ENCODE measurements at places on chromosomes 3 and 15.

DNA sequence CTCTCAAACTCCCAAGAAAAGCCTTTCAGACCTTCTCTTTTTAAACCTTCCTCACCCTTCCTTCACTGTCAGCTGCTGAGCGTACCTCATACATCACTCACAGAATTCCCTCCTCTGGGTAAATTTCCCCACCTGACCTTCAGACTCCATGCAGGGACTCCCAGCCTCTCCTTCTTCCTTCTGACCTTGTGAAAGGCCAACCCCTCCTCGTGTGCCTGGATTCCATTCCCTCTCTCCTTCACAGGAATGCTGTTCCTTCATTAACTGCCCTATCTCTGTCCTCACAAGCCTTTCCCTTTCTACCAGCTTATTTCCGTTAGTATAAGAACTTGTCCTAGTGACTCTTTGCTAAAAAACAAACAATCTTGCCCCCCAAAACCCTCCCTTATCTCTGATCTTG lies 69.7 kb upstream of the MME start:
- DNase-seq, result no peak

GRCh38 chr15:42549032-42549491 lies 424 bp downstream of the HAUS2 start:
- no peak for DNase-seq

GRCh38 chr3:72953325-72953956 lies 43.2 kb upstream of the PPP4R2 start:
- DNase-seq, result no peak

- peak; percentile 92 for DNase-seq
These were observed 9.7 kb downstream of the NTRK3 start for GRCh38 chr15:88246666-88247446.

DNA sequence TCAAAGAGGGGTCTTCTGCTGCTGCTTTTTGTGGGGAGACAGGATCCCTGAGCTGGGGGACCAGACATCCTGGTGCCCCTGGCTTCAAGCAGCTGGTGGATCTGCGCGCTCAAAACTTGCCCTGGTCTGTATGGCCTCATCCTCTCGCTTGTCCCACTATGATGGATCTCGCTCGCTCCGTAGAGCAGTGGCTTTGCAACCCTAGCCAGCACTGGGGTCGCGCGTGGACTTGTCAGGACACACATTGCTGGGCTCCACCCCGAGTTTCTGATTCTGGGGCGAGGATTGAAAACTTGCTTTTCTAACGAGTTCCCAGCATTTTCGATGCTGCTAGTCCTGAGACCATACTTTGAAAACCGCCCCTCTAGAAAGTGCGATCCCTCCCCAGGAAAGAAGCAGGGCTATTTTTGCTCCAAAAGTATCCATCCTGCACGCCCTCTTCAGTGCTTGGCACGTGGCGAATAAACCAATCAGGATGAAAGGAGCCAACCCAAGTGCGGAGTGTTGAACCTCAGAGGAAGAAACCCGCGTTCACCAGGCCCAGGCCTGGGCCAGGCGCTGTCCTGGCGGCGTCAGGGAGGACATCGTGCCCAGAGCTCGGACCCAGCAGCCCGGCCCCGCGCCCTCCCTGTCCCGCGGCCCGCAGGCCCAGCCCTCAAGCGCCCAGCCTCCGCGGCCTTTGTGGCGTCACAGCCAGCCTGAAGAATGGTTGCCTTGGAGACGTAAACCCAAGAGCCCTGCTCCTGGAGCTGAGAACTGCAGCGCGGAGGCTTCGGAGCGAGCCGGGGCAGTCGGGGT lies at the start of gene CFAP100:
TSS of gene CFAP100 (plus strand) at position 731 of the 798 bp plus-strand sequence. CDS start 1,092 bp downstream, outside the sequence.
- peak; percentile 91 for DNase-seq

GRCh38 chr3:72698154-72698917 lies 149.9 kb downstream of the SHQ1 start:
- DNase-seq, result no peak

- DNase-seq, result no peak
These were observed 483.2 kb downstream of the RBMS3 start for GRCh38 chr3:29764041-29764440.

DNA sequence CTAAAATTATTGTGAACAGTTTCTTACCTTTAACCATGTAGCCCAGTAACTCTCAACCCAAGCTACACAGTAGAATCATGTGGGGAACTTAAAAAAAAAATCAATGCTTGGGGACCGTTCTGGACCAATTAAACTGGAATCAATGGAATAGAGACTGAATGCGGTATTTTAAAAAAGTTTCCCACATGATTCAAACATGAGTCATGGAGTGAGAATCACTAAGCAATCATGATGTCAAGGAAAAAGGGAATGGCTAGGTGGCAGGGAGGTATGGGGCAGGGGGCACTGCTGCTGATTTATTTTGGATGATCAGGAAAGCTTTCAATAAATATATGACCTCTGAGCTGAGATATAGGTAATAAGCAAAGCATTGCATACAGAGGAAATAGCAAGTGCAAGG lies 250.5 kb upstream of the RORA start:
- no peak for DNase-seq

DNA sequence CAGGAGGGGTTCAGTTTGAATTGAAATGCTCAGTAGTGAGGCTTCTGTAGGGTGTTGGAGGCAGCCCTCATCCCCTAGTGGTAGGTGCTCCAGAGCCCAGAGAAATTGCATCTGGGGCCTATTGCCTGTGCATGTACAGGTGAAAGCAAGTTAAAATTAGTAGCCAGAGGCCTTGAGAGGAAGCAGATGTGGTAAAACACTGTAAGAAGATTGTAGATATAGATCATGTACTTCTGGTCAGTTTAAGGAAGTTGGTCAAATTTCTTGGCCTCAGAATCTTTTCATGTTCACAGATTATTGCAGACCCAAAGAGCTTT lies 34.6 kb downstream of the IGSF10 start:
- DNase-seq, result no peak

- no peak for DNase-seq
These were observed 19.7 kb upstream of the PTPRG start for GRCh38 chr3:61541694-61542093.

- DNase-seq, result no peak
These were observed 631.3 kb downstream of the FOXP1 start for GRCh38 chr3:70952033-70952747.

DNA sequence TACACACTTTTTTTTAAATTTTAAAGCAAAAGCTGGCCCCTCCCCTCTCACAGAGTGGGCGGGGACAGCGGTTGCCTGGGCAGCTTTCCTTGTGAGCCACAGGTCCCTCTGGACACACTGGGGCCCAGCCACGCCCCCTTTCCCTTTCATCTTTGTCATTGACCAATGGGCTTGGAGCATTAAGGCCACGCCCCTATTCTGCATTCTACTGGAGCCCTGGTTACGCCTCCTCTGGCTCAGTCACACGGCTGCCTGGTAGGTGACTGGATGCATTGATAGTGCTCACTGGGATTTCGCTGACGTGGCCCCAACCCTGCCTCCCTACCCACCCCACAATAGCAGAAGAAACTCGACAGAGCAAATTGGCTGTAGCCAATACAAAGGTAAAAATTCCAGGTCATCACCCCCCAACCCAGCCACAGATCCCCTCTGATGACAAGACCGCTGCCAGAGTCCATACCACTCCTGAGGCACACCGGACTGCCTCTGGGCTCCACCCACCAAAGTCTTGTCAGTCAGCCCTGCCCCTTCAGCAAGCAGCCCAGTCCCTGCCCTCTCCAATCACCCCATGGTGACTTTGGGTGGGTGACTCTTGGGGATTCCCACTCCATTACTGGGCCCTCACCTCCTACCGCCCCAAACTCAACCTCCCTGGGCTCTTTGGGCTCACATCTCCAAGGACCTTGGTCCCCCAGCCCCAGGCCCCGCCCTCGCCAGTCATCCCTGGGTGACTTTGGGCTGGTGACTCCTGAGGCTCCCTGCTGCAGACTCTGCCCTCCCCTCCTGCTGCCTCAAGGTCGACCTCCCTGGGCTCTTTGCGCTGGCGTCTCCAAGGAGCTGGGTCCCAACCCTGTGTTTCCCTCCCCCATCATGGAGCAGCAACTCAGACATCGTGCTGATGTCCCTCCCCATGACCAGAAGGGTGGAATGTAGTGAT lies 112.2 kb upstream of the FAN1 start:
- no peak for DNase-seq

DNA sequence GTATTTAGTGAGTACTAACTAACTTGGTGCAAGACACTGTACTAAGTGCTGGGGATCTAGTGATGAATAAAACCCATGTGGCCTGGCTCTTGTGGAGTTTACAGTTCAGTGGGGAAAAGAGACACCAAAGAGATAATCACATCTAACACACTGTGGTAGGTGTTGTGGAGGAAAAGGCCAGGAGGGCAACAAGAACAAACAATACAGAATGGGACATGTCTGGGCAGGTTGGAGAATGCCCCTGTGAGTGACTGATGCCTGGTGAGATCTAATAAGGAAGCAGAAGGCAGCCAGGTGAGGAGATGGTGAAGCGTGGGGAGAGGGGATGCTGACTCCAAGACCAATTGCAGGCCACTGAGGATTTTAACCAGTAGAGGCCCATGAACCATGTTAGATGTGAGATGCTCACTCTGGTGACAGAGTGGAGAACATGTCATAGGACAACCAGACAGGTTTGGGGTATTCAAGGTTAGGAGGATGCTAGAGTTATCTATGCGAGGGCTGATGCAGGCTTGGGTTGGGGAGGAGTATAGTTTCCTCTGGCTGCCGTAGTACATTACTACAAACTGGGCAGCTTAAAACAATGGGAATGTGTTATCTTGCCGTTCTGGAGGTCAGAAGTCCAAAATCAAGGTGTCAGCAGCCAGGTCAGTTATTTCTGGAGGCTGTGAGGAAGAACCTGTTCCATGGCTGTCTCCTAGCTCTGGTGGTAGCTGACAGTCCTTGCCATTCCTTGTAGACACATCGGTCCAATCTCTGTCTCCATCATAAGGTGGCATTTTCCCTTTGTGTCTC lies 81.4 kb downstream of the ARNT2 start:
- DNase-seq, result no peak

DNA sequence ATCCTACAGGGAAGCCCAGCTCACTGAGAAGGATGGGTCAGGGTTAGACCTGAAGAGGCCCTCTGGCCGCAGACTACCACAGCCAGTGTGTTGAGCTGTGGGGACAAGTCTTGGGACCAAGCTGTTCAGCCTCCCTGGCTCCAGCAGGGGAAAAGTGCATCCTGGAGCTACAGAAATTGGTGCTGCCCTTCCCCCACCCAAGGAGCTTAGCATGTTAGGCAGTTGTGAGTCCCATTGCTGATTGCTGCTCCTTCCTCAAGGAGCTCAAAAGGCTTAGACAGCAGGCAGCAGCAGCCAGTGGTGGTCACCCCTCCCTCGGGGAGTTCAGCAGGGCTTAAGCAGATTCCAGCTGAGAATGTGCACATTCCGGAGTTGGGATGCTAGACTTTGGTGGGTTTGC lies 165.6 kb downstream of the ATP8B4 start:
- DNase-seq, result peak; percentile 50

- DNase-seq, result peak; percentile 39
These were observed 256.1 kb upstream of the TLE3 start for GRCh38 chr15:70353606-70354345.

GRCh38 chr3:37852771-37853170 lies 8.9 kb upstream of the CTDSPL start:
- DNase-seq, result no peak

- no peak for DNase-seq
These were observed 910.1 kb downstream of the MCTP2 start for GRCh38 chr15:95141486-95141885.

DNA sequence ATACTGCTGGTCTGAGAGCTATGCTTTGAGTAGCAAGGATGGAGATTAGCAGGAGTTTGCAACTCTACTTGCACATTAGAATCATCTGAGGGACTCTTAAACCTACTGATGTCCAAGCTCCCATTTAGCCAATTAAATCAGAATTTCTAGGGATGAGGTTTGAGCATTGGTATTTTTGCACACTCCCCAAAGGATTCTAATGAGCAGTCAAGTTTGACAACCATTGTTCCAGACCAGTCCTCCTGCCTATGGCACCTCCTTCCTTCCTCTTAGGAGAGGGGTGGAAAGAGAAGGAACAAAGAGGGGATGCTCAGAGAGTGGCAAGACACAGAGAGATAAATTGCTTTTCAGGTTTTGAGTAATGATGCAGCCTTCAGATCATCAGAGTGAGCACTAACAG lies 275.5 kb upstream of the ROPN1 start:
- no peak for DNase-seq

DNA sequence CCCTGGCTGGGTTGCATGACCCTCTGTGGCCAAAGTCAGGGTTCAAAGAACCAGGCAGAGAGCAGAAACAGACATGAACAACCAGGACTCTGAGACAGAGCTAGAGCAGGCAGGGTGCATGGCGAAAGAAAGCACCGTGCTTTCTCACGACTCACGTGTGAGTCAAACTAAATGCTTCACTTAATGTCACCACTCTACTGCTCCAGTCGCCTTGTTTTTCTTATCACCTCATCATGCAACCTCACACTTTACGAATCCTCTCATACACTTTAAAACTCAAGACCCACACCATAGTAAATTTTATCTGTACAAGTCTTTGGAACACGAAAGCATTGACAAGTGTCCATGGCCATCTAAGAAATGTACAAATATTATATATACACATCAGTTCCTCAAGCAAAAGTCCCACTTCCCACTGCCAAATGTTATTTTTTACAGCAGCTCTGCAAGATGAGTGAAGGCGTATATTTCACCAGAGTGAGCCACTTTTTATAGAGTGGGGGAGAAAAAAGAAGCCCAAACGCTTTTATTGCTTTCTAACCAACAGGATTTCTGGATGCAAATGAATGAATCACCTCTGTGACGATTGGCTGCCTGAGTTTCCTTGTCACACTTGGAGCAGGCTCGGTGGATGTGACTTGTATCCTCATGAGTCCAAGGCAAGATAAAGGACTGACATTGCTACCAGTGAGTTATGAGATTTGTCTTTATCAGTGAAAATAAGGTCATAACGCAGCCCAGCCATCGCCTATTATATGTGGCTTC lies 16.0 kb upstream of the MEGF11 start:
- DNase-seq, result no peak

DNA sequence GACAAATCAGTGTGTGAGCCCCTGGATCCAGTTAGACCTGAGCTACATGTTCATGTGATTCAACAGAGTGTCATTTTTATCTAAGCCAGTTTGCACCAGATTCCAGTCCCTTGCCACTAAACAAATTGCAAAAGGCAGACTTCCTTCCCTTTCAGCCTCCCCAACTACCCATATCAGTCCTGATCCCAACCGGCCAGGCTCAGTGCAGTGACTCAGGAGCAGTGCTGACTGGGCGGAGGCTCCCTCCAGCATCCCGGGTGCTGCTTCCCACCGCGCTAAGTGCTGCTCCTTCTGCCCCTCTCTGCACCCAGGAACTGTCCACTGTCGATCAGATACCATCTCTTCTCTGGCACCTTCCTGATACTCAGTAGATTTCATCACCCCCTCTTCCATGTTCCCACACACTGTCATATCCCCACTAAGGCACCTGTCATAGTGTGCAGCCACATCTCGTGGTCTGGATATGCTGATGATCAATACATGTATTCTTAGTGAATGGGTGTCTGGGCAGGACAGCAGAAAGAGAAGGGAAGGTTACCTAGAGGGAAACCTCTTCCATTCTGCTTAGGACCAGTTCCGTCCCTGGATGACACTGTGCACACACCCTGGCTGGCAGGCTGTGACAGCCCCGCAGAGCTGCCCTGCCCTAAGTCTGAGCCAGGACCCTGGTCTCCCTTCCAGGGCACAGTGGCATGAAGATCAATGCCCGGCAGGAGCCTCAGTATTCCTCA lies 108.8 kb upstream of the RAD18 start:
- no peak for DNase-seq
